Activated T-helper 2 cell treated with anti-CD3 and anti-CD28 coated beads, Interferon-gamma antibody, Interleukin-2, Interleukin-4, amounts not matched to agents 10 μg/mL and 5 μg/mL and 100 μg/mL, durations not matched to agents 14 hours and 24 hours and 36 hours (primary cell): ENCODE measurements at places on chromosomes 6 and 20. TPM values are rescaled to one million over a fixed set of nuclear protein-coding genes. Genes with fewer than 3 reads are reported as not detected.

- DNase-seq, result no peak
Observed at GRCh38 chr6:117205876-117206275, 59.5 kb upstream of the VGLL2 start.

Gene RSPO3
- total RNA-seq, result not detected in 2 replicates

Gene SPATS1
- not detected in 2 replicates for total RNA-seq

GRCh38 chr20:3237958-3238615, 903 bp downstream of the SLC4A11 start:
- no peak for DNase-seq

GRCh38 chr6:112184951-112185350, 69.4 kb downstream of the LAMA4 start:
- DNase-seq, result no peak

DNA sequence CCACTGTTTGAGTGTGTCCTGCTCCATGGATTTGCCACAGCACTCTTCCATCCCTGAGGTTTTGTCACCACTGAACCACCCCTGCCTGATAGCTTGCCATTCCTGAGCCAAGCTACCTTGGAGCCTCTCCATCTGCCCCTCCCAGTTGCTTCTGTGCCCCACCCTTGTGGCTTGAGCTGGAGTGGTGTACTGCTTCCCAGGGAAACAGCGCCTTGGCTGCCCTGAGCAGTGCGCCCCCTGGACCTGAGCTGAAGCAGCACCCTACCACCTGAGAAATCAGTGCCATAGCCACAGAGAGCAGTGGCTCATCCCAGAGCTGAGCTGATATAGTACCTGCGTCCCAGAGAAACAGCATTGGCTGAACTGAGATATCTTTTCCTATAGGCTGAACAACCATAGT, 40.3 kb downstream of the IL22RA2 start:
- no peak for DNase-seq
